ENCODE measurements at places on chromosomes 2 and 18.

DNA sequence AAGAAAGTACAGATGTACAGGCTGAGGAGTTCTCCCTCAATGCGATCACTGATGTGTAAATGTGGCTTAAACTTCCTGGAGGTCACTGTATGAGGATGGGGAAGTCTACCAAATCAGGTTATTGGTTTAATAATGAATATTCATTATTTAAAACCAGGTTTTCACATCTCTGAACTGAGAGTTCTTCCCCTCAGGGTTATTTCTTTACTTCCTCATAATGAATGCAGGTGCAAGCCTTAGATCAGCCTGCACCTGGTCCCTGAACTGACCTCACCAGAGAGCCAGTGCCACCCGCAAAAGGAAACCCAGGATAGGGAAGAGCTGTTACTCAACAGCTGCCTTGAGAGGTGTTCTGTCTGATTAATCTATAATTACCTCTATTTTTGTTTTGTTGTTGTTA, 369.0 kb downstream of the EPHA4 start:
- DNase-seq: no peak

GRCh38 chr2:106026271-106027190, 167.6 kb downstream of the UXS1 start:
- no peak for DNase-seq

GRCh38 chr2:215755641-215756345, 257.6 kb downstream of the MREG start:
- no peak for DNase-seq

DNA sequence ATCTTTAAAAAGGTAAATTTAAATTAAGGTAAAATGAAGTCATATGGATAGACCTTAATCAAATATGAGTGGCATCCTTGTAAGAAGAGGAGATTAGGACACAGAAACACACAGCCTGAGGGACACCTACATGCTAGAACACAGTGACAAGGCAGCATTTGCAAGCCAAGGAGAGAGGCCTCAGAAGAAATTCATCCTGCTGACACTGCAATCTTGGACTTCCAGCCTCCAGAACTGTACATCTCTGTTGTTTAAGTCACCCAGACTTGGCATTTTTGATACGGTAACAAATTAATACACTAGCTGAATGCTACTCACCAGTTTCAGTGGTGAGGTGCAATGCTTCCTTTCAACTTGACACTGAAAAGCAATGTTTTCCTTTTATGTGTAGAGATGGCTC, 305.0 kb downstream of the TDRD15 start:
- no peak for DNase-seq

GRCh38 chr2:27890924-27891672, 569 bp downstream of the BABAM2 start:
- DNase-seq: peak; percentile 78

GRCh38 chr2:33217406-33217805, 259.0 kb upstream of the RASGRP3 start:
- no peak for DNase-seq

GRCh38 chr2:216695401-216695821, at the start of gene IGFBP5:
Gene IGFBP5, minus strand, starts transcription at chr2:216695549. Its CDS starts 774 bp downstream, at chr2:216694775.
- DNase-seq: peak; percentile 90

DNA sequence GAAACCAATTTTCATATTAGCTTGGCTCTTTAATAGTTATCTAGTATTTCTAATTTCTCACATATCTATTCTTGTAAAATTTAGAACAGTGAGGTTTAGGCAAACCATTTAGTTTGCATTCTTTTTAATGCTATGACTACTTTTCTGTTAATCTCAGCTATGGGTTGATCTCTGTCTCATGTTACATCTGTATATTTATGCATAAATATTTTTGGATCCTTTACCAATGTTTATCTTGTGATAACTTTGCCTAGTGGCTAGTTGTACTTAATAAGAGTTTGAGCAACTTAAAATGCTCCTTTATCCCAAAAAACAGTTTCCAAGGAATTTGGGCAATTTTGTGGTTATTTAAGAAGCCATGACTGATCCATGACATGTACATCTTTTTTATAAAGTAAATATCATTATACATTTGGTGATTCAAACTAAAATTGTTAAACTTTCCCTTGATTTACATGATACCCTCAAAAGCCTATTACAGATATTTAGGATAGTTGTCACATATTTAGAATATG, 86.3 kb downstream of the R3HDM1 start:
- DNase-seq: no peak

- DNase-seq: no peak
These were observed 28.6 kb downstream of the GREB1 start for GRCh38 chr2:11562476-11562875.
